ENCODE measurements at places on chromosomes 11 and 22. TPM values are rescaled to one million over a fixed set of nuclear protein-coding genes. Genes with fewer than 3 reads are reported as not detected.

Gene RIMBP3B
- polyA plus RNA-seq, result not detected

Gene CRYAB
- 8.6 TPM for polyA plus RNA-seq

Gene SLC35C1
- polyA plus RNA-seq, result 82.0 TPM

Gene UCP2
- 10.4 TPM for polyA plus RNA-seq

Gene RIBC2
- polyA plus RNA-seq, result not detected

Gene FANCF
- polyA plus RNA-seq, result 4.9 TPM

Gene PRCP
- polyA plus RNA-seq, result 43.8 TPM

Gene FZD4
- polyA plus RNA-seq, result 4.9 TPM

Gene NLRP10
- not detected for polyA plus RNA-seq

Gene KCNK4
- polyA plus RNA-seq, result not detected

Gene APOA4
- 382 TPM for polyA plus RNA-seq

Gene C11orf16
- polyA plus RNA-seq, result not detected

Gene PATE2
- polyA plus RNA-seq, result not detected

Gene TTC38
- 138 TPM for polyA plus RNA-seq

Gene GDPD4
- polyA plus RNA-seq, result not detected

Gene OR8D4
- not detected for polyA plus RNA-seq

Gene MYOD1
- not detected for polyA plus RNA-seq

Gene ADAMTS8
- polyA plus RNA-seq, result 0.02 TPM

Gene SYT13
- 0.16 TPM for polyA plus RNA-seq

Gene MMP13
- polyA plus RNA-seq, result not detected

Gene TEX12
- 0.07 TPM for polyA plus RNA-seq
